ENCODE measurements at places on chromosomes 11 and 22.
A peak's percentile ranks its signal among the peaks of the same experiment; 100 is the strongest.

- H3K4me3 ChIP-seq, result no peak overlapping the region
- H3K4me1 ChIP-seq, result no peaks in the 10 kb centered on the region
- H3K27me3 ChIP-seq, result no peaks in the 10 kb centered on the region
- DNase-seq, result no peak
Measured at GRCh38 chr11:88158081-88158480, 17.2 kb downstream of the RAB38 start.

- H3K27me3 ChIP-seq, result no peaks in the 10 kb centered on the region
- peaks cover 41% of the 10 kb centered on the region for H3K4me1 ChIP-seq
- peak overlapping the region; percentile 0 for H3K4me3 ChIP-seq
- H3K27ac ChIP-seq, result peak overlapping the region; percentile 97
- H3K36me3 ChIP-seq, result no peaks in the 10 kb centered on the region
Measured at GRCh38 chr22:30424534-30425326, 838 bp upstream of the MTFP1 start.

- H3K36me3 ChIP-seq, result no peaks in the 10 kb centered on the region
- H3K4me3 ChIP-seq, result no peak within 1 kb of the TSS
- H3K4me1 ChIP-seq, result peaks cover 13% of the 10 kb centered on the region
- H3K27me3 ChIP-seq, result no peaks in the 10 kb centered on the region
- H3K27ac ChIP-seq, result no peak within 1 kb of the TSS
Measured at GRCh38 chr11:18265949-18266348, at the start of gene SAA1. Gene SAA1 (plus strand): TSS chr11:18266264. CDS start chr11:18266888, 624 bp downstream.

DNA sequence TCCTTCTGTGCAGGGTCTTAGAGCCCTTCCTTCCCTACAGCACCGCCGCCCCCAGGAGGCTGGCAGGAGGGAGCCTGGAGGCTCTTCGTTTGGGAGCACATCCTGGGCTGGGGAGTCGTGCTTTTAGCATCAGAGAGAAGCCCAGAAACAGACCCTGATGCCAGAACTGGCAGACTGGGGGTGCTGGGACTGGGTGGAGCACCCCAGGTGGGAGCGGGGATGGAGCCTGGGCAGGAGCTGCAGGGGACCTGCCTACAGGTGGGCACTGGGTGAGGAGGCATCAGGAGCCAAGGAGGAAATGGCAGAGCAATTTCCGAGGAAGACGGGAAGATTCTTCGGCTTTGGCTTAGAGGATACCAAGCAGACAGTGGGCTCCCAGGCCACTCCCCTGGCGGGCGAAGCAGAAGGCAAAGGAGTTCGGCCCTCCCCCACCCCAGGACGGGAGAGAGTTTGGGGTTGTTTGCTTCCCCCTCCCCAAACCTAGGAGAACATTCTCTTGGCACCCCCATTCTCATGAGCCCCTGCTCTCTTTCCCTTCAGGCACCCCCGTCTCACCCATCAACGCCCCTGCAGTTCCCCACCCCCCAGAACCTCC lies 1.1 kb downstream of the SYT7 start:
- no peak overlapping the region for H3K4me3 ChIP-seq
- peaks cover 39% of the 10 kb centered on the region for H3K4me1 ChIP-seq
- no peak for DNase-seq

DNA sequence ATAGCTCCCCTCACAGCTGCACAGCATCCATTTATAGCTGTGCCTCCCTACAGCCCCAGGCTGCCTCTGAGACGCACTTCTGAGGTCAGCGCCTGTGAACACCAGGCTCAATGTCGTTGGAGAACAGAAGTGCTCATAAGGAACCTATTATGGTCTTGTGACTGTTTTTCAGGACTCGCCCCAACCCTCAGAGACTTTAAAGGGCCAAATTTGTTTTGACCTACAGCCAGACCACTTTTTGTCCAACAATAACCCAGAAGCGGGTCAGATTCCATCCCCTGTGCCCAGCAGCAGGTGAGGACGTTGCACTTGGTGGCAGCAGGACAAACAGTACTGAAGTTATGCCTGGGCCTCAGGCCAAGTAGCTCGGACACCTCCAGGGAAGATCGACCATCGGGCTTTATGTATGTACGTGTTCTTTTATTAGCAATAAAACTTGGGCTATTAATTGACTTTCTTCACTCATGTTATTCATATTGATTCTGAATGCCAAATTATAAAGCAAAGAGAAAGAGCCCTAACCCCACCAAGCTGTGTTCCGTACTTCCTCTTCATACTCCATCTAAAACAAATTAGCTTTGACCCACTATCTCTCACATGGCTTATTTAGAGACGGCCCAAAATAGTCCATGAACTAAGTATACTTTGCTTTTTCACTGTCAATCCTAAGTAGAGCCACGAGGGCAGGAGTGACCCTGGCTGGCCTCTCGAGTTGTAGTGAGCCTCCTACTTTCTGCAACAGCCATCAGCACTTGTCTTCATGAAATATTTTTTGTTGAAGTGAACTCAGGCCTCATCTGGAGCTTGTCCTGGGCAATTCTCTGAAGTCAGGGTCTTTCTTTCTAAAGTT lies 92.3 kb upstream of the PAX6 start:
- H3K4me3 ChIP-seq, result peak overlapping the region; percentile 11
- H3K27ac ChIP-seq, result peak overlapping the region; percentile 38
- no peaks in the 10 kb centered on the region for H3K36me3 ChIP-seq
- peaks cover 15% of the 10 kb centered on the region for H3K4me1 ChIP-seq

GRCh38 chr22:37497062-37497599 lies 10.9 kb upstream of the MFNG start:
- no peak for DNase-seq
- no peak overlapping the region for H3K27ac ChIP-seq
- H3K36me3 ChIP-seq, result peaks cover 3% of the 10 kb centered on the region
- no peak overlapping the region for H3K4me3 ChIP-seq
- peaks cover 29% of the 10 kb centered on the region for H3K4me1 ChIP-seq

GRCh38 chr11:27228906-27229290 lies 134.1 kb downstream of the CCDC34 start:
- H3K27ac ChIP-seq, result no peak overlapping the region
- no peak overlapping the region for H3K4me3 ChIP-seq
- H3K36me3 ChIP-seq, result no peaks in the 10 kb centered on the region
- H3K4me1 ChIP-seq, result no peaks in the 10 kb centered on the region
- DNase-seq, result no peak
- H3K27me3 ChIP-seq, result no peaks in the 10 kb centered on the region
